Stimulated activated CD8-positive, alpha-beta memory T cell treated with anti-CD3 and anti-CD28 coated beads, Interleukin-4, amount 100 ng/mL, for 1 hour (primary cell): ENCODE measurements at places on chromosomes 6 and 20.

DNA sequence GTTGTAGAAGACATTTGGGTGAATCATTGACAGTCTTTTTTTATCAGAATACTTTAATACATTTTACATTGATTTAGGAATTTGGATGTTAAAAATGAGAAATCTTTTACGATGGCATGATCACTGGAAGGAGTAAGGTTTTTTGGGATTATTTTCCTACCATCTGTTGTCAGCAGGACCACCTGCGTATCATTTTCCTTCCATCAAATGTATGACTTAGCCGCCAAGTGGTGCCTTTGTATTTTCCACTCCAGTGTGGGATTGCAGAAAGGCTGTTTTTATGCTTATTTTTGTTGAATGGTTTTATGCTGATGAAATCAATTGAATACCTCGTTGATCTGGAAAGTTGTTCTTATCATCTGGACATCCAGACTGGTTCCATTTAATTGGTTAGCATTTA, 35.8 kb downstream of the AKAP12 start:
- DNase-seq, result no peak

DNA sequence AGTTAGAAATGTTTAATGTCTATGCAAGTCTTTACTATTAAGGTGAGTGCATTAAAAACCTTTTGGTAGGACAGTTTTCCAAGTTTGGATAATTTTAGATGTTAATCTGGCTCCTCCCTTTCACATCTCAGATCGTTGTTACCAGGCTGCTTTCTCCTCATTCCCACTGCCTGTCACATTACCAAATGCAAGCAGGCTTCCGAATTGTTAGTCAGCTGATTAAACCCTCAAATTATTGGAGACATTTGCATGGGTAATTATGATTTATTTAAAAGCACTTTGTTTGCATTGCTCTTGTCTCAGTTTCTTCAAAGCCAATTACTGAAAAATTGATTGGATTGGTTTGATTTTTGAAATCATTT, 816.5 kb downstream of the KIF16B start:
- no peak for DNase-seq

GRCh38 chr6:168992446-168993144, 261.1 kb downstream of the THBS2 start:
- DNase-seq, result no peak

- no peak for DNase-seq
Observed at GRCh38 chr20:60192326-60192725, 234.1 kb downstream of the CDH26 start.

DNA sequence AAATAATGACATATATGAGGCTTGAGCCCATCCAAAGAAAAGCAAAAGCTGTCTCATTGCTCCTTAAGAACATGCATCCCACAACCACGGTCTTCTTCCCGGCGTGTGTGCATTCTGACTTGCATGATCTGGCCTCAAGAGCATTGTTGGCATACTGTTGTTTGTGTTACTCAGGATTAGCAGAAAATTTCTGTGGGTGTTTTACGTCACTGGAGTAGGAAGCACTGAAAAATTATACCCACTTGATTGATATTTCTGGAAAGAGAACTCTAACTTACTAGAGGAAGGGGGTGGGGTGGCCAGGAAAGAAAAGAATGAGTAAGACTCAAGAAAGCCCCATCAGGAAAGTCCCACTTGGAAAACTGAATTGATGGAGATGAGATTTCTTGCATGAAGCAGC, 326.2 kb upstream of the PRDM1 start:
- no peak for DNase-seq
